ENCODE measurements at places on chromosomes 4 and X.

DNA sequence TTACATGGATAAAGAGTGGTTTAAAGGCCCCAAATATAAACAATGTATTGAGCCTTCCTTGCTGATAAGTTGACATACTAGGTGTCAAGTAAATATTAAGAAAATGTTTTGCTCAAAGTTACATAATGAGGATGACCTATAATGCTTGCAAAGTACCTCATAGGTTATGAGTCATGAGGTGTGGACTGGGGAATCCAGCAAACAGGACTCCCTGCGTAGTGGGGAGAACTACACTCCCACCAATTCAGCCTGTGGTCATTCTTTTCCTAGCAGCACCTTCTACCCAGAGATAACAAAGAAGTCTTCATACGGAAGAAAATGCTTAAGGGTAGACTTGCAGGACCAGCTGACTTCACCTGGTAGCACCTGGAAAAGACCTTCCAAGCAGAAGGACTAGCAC, 418.9 kb upstream of the CPEB2 start:
- no peak for DNase-seq

DNA sequence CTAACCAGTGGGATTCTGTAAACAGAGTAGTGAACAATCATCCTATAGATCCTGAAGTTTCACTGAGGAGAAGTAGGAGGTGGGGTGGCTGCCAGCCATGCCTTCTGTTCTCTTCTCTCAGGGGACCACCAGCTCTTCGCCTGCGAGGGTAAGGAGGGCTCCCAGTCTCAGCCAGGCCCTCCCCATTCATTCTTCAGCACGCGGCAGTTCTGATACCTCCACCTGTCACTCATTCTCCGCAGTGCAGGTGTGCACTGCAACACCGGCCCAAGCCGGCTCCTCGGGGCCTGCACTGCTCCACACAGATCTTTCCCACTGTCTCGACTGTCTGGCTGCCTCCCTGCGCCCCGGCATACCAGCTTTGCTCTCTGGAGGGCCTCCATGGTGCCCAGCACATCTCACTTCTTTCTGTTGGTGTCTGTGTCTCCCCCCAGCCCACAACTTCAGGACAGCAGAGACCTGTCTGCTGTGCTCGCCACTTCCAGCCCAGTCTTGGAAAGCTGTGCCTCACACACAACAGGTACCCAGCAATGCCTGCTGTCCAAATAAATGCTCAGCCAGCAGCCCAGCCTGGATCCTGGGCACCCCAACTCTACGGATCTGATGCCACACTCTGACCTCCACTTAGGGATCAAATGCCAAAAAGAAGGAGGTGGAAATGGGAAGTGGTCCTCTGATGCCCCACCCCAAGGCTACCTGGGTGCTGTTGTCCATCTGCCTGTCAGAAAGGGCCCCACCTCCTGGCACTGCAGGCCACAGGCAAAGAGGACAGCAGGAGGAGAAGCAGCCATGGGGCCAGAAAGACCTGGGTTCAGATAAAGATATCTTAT, 29.0 kb downstream of the ACOX3 start:
- no peak for DNase-seq

DNA sequence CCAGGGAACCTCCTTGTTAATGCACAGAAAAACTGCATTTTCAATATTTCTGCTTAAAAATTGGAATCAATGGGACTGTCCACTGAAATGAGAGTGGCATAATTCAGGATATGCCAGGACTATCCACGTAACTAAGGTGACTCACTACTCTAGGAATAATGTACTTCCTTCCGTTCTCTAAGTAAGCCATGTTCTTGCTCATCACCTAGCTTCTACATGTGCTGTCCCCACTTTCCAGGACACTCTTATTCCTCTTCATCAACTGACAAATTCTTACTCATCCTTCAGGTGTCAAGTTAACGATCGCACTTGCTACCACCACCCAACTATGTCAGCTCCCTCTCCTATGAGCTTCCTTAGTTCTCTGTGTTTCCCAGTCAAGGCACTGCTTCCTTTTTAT, 342.8 kb upstream of the F9 start:
- DNase-seq = no peak

GRCh38 chr4:72779241-72779640, 210.2 kb upstream of the ADAMTS3 start:
- DNase-seq = no peak

GRCh38 chrX:138890491-138890890, 179.0 kb upstream of the FGF13 start:
- DNase-seq = no peak

GRCh38 chr4:23438764-23439163, 451.1 kb downstream of the PPARGC1A start:
- no peak for DNase-seq

GRCh38 chrX:53631156-53631555, 55.4 kb downstream of the HUWE1 start:
- no peak for DNase-seq

DNA sequence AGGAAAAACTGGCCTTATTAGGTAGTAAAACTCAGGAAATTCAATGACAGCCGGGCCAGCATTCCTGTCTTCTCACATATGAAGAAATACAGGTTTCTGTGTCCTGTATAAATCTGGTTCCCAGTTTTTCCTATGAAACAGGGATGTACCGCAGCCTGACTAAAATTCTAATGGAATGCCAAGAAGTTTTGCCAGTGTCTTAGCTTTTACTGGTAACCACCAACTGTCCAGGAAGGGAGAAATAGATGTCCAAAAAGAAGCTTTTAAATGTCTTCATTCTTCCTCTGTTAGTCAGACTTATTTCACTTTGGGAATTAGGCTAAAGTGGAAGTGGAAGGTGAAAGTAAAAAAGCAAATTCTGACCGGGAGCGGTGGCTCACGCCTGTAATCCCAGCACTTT, 108.0 kb upstream of the TBL1X start:
- DNase-seq = no peak

GRCh38 chr4:98663226-98664006, 5.0 kb upstream of the TSPAN5 start:
- DNase-seq = peak; percentile 78

DNA sequence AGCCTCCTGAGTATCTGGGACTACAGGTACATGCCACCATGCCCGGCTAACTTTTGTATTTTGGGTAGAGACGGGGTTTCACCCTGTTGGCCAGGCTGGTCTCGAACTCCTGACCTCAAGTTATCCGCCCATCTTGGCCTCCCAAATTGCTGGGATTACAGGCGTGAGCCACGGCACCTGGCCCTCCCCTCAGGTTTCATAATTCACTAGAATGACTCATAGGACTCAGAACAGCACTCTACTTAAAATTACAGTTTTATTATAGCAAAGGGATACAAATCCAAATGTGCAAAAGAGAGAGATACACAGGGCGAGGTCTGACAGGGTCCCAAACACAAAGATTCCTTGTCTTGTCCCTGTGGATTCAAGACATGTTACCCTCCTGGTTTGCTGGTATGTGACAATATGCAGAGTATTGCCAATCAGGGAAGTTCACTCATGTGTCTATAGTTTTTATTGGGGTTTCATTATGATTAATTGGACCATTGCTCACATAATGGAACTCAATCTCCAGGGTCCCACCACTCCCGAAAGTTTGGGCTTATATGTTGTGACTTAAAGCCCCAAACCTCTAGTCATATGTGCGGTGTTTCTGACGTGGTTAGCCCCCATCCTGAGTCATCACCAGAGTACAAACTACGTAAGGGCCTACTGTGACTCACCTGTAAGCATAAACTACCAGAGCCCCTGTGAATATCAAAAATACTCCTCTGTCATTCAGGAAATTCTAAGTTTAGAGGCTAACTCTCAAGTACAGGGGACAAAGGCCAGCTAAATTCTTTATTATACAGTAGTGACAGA, 5.2 kb downstream of the YIPF6 start:
- peak; percentile 54 for DNase-seq

GRCh38 chrX:87167841-87168240, 349.8 kb upstream of the KLHL4 start:
- DNase-seq = no peak

- no peak for DNase-seq
These were observed 149.8 kb upstream of the TENM3 start for GRCh38 chr4:182093431-182093831.

DNA sequence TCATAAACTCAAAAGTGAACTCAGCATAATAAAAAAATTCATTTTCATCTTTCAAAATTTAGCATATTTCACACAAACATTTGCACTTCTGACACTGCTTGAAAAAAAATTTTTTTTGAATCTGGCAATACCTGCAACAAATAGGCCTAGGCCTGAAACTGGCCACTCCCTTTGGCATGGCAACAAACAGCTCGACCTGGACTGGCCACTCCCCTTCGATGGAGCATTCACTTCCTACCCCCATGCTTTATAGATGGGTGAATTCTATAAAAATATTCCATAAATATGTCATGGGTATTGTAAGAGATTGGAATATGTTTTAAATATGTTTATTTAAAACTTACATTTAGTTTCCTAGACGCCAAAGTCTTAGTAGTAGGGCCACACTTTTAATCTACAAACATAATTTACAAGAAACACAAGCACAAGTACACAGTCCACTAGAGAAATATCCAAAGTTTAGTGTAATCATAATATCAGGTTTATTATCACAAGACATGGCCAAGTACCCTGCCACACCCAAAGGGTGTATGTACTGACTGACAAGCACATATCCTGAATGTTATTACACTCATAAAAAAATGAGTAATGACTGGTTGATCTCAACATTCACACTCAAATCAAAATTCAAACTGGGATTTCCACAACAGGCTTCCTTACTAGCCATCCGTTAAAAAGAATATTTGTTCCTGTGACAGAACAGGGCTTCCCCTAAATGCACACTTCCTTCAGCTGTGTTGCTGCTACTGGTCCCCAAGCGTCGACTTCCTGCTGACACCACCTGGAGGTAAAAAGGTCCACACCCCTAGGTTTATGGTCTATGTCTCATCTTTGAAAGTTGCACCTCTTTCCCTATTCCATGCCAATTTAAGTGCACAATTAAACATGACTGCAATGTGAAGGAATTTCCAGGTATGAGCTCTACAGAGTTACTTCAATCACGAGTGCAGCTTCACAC, 271.5 kb downstream of the NR3C2 start:
- no peak for DNase-seq

- no peak for DNase-seq
These were observed 172.8 kb downstream of the SMIM20 start for GRCh38 chr4:26086621-26087441.

- DNase-seq = no peak
These were observed 1015.6 kb downstream of the PCDH19 start for GRCh38 chrX:99394456-99394855.

DNA sequence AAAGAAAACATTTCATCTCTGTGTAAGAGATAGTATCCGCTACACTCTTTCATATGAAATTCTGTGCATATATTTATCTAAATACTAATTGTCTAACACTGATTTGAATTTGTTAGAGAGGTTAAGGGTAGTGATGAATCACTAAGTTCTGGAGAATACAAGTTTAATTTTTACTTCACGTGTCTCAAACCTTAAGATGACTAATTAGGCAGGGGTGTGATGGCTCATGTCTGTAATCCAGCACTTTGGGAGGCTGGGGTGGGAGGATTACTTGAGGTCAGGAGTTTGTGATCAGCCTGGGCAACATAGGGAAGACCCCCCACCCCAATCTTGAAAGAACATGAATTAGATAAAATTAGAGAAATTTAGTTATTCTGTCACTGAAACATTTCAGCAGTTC, 2241.9 kb downstream of the PCDH7 start:
- DNase-seq = no peak

DNA sequence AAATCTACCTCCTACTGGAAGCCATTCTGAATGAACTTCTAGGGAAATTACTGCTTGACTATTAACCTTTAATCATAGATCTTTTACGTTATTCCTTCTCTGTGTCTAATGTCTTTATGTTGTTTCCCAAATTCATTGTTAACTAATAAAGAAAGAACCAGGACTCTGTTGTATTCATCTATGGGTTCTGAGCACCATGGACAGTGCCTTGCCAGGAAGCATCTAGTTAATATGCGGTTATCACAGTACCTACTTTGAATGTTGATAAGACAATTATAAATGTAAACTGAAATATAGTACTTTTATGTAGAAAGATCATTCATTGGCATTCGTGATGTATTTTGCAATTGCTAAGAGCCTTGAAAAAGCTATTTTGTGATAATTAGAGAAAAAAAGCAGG, 23.8 kb downstream of the NWD2 start:
- DNase-seq = no peak

GRCh38 chr4:137360761-137361160, 171.5 kb downstream of the PCDH18 start:
- no peak for DNase-seq
